ENCODE measurements at places on chromosomes 5 and 9.

- no peak for DNase-seq
These were observed 34.4 kb downstream of the SNX18 start for GRCh38 chr5:54551926-54552325.

GRCh38 chr5:158838781-158839180 is 260.9 kb downstream of the EBF1 start:
- no peak for DNase-seq

- DNase-seq, result no peak
These were observed 5.6 kb downstream of the MAMDC2 start for GRCh38 chr9:70049236-70049635.

GRCh38 chr5:72210888-72211678 is 103.8 kb downstream of the MAP1B start:
- no peak for DNase-seq

DNA sequence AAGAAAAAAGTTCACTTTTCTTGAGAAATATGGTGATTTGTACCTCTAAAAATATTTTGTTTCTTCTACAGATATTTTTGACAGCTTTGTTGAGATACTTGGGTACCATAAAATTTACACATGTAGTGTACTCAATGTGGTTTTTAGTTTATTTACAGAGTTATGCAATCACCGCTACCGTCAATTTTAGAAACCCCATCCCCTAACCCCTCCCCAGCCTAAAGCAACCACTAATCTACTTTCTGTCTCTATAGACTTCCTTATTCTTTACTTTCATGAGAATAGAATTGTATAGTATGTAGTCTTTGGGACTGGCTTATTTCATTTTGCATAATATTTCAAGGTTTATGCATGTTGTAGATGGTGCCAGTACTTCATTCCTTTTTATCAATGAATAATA is 45.0 kb upstream of the TDRD7 start:
- no peak for DNase-seq
